Type B pancreatic cell (in vitro differentiated cells): ENCODE measurements at places on chromosomes 4 and X.

- no peak for DNase-seq
Observed at GRCh38 chrX:5390376-5390775, 838.3 kb downstream of the NLGN4X start.

DNA sequence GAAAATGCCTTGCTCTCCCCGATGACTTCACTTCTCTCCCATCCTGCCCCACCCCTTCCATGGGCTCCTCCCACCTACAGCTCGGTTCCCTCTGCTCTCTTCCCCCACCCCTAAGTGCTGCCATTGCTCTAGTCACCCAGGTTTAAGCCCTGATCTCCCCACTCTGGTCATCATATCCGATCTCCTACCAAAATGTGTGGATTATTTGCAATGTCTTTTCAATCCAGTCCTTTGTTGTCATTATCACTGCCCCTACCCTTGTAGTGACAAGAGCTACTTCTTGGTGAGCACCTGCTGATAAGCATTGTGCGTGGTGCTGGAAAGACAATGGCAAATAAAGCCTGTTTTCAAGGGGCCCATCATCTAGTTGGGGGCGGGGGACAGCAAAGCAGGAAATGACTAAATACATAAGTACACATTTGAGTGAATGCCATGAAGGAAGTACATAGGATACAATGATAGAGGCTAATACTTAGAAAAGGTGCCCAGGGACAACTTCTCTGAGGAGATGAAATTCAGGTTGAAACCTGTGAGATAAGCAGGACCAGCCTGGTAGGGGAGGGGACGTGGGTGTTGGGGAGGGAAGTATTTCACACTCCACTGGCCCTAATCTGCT, 63.8 kb downstream of the DLG3 start:
- DNase-seq: no peak

DNA sequence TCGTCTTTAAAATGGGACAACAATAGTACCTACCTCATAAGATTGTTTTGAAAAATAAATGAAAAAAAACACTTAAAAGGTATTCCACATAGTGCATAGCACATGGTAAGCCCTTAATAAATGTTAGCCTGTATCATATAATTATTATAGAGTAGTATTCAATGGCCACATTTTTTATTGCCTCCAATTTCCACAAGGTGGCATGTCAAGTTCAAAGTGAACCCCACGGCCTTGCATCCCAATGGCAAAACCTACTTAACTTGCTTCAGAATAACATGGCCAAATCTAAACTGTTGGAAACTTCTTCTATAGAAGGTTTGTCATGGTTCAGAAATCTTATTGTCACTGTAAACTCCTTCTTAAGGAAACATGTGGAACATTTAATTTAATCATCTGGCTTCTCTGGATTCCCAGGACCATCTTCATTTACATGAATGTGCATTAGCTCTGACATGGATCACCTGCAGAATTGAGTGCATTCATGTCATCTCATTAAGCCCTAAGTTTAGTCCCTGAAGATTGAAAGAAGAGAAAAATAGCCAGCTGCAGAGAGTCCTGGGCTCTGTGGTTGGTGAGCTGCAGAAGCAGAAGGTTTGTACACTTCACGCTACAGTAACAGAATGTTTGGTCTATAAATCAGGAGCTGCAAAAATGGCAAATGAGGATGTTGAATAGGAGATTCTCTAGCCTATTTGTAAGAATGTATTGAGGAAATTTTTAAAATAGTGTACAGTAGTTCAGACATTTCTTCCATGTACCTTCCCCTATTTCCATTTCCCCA, 61.0 kb downstream of the ANXA3 start:
- no peak for DNase-seq

- no peak for DNase-seq
Observed at GRCh38 chr4:110950731-110951130, 327.9 kb upstream of the PITX2 start.

DNA sequence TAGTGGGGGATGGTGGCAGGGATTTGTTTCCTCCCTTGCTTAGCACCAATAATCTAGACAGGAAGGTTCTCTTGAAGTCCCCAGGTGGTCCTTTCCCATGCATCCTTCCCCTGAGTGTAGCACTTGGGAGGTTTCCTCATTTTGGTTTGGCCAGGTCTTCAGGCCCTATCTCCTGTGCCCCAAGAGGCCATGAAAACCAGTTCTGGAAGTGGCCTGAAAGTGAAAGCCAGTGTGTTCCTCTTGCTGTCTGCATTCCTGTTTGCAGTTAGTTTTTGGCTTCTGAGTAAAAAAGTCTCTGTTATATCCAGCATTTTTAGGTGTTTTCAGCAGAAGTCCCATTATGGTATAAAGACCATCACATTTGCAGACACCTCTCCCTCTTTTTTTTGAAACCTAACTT, 59.5 kb downstream of the MTM1 start:
- DNase-seq: no peak

DNA sequence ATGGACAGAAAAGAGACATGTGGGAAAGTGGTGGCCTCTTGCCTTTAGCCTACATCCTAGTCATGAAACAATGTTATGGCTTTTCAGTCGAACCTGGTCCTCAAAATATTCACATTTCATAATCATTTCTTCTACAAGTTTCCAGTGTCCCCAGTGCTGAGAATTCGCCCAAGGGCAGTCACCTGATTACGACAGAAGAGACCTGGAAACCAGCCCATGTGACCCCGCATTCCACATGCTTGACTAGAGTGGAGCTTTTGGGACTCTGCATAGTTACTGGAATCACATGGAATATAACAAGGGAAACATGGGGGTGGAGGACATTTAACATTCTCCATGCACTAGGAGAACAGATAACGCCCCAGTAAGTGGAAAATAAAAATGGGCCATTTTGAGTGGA, 100.1 kb downstream of the PPARGC1A start:
- no peak for DNase-seq

GRCh38 chr4:164571593-164572390, 182.1 kb upstream of the SMIM31 start:
- DNase-seq: no peak
